CD8-positive, alpha-beta memory T cell (primary cell): ENCODE measurements at places on chromosomes 12 and 14. TPM values are rescaled to one million over a fixed set of nuclear protein-coding genes. Genes with fewer than 3 reads are reported as not detected.

The FLRT2 gene
- not detected for total RNA-seq

The SYNDIG1L gene
- not detected for total RNA-seq

The ETFBKMT gene
- total RNA-seq: 1.4 TPM

The DHRS2 gene
- total RNA-seq: 3.1 TPM

The CD163L1 gene
- total RNA-seq: 0.71 TPM

The SERPINA1 gene
- 0.18 TPM for total RNA-seq

DNA sequence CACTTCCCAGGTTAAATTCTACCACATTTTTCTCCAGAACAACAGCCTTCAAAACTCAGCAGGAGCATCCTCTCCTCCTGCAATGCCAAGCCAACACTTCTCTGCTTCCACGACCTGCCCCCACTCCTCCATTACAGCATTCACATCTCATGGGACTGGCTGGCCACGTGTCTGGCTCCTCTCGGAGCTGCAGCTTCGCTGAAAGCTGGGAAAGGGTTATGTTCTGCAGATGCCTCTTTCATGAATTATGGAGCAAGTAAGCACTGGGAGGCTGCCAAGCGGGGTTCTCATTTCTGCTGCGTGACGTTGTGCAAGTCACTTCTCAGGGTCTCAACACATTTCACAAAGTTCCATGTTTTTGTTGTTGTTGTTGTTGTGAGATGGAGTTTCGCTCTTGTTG, 142.2 kb upstream of the RFLNA start:
- no peaks in the 10 kb centered on the region for H3K27me3 ChIP-seq
- no peaks in the 10 kb centered on the region for H3K36me3 ChIP-seq
- DNase-seq: no peak
- no peak overlapping the region for H3K4me3 ChIP-seq
- H3K4me1 ChIP-seq: no peaks in the 10 kb centered on the region
- H3K27ac ChIP-seq: no peak overlapping the region

DNA sequence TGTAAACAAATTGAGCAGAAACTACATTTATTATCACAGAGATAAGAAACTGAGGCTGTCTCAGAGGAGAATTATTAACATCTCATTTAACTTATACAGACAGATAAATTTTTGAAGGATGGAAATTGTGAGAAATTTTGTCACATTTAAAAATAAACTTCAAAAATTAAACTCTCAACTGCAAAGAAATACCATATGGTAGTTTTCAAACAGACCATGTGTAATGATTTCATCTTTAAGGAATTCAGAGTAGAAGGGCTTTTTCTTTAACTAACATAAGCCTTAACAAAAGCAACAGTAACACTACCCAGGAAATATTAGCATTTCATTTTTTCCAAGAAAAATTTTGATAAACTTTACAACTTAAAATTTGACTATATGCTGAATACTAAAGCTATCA, 26.6 kb downstream of the NUP37 start:
- no peaks in the 10 kb centered on the region for H3K27me3 ChIP-seq
- no peaks in the 10 kb centered on the region for H3K36me3 ChIP-seq
- H3K27ac ChIP-seq: no peak overlapping the region
- H3K4me1 ChIP-seq: no peaks in the 10 kb centered on the region
- no peak for DNase-seq

GRCh38 chr12:120060717-120061116, 55.8 kb downstream of the RAB35 start:
- H3K4me3 ChIP-seq: no peak overlapping the region
- no peaks in the 10 kb centered on the region for H3K4me1 ChIP-seq
- H3K27me3 ChIP-seq: no peaks in the 10 kb centered on the region
- peaks cover 18% of the 10 kb centered on the region for H3K36me3 ChIP-seq
- no peak overlapping the region for H3K27ac ChIP-seq
- no peak for DNase-seq

DNA sequence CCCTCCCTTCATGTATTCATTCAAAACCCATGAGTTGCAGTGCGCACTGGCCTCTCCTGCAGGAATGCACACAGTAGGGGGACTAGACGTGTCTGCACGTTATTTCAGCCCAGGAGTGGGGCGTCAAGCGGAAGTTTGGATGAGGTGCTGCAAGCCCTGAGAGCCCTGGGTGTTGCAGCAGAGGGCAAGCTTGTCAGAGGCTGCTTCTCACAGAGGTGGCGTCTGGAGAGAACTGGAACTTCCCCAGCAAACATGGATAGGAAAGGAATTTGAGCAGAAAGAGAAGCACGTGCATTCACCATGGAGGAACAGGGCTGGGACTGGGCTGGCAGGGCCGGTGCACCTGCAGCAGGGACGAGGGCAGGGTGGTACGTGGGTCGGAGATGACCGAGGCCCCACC, 64.9 kb downstream of the TECPR2 start:
- DNase-seq: no peak
- H3K27me3 ChIP-seq: no peaks in the 10 kb centered on the region
- H3K4me1 ChIP-seq: no peaks in the 10 kb centered on the region
- H3K36me3 ChIP-seq: no peaks in the 10 kb centered on the region

GRCh38 chr12:70052931-70053497, 190.2 kb upstream of the CNOT2 start:
- no peak overlapping the region for H3K4me3 ChIP-seq
- H3K27ac ChIP-seq: no peak overlapping the region
- H3K27me3 ChIP-seq: no peaks in the 10 kb centered on the region
- peaks cover 4% of the 10 kb centered on the region for H3K4me1 ChIP-seq
- no peaks in the 10 kb centered on the region for H3K36me3 ChIP-seq

GRCh38 chr12:91065396-91065795, 7.6 kb upstream of the KERA start:
- H3K4me1 ChIP-seq: no peaks in the 10 kb centered on the region
- H3K27me3 ChIP-seq: no peaks in the 10 kb centered on the region
- DNase-seq: no peak

DNA sequence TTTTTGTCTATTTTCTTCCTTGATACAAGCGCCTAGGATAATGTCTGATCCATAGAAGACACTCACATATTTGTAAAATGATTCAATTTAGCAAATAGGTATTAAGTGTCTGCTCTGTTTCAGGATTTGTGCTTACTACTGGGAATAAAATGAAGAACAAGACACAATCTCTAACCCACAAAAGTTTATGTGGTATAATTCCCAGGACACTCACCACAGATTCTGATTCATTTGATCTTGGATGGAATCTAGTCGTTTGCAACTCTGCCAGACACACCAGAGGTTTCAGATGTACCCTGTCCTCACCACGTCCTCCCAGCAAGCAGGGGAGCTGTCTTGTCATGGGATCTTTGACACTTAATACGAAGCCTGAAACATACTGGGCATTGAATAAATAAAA, 208.3 kb downstream of the LRIG3 start:
- H3K4me1 ChIP-seq: no peaks in the 10 kb centered on the region
- H3K27ac ChIP-seq: no peak overlapping the region
- no peak for DNase-seq

- no peaks in the 10 kb centered on the region for H3K27me3 ChIP-seq
- H3K4me3 ChIP-seq: no peak overlapping the region
- no peak for DNase-seq
- H3K36me3 ChIP-seq: no peaks in the 10 kb centered on the region
- H3K27ac ChIP-seq: no peak overlapping the region
Observed at GRCh38 chr12:561908-562593, 101.2 kb downstream of the NINJ2 start.

GRCh38 chr12:113582521-113583218, 111.0 kb upstream of the LHX5 start:
- H3K4me3 ChIP-seq: no peak overlapping the region
- no peak overlapping the region for H3K27ac ChIP-seq
- no peaks in the 10 kb centered on the region for H3K27me3 ChIP-seq
- no peaks in the 10 kb centered on the region for H3K36me3 ChIP-seq
- H3K4me1 ChIP-seq: no peaks in the 10 kb centered on the region
